LHCN-M2 (cell line): ENCODE measurements at places on chromosomes 1 and 21. TPM values are rescaled to one million over a fixed set of nuclear protein-coding genes. Genes with fewer than 3 reads are reported as not detected.

DNA sequence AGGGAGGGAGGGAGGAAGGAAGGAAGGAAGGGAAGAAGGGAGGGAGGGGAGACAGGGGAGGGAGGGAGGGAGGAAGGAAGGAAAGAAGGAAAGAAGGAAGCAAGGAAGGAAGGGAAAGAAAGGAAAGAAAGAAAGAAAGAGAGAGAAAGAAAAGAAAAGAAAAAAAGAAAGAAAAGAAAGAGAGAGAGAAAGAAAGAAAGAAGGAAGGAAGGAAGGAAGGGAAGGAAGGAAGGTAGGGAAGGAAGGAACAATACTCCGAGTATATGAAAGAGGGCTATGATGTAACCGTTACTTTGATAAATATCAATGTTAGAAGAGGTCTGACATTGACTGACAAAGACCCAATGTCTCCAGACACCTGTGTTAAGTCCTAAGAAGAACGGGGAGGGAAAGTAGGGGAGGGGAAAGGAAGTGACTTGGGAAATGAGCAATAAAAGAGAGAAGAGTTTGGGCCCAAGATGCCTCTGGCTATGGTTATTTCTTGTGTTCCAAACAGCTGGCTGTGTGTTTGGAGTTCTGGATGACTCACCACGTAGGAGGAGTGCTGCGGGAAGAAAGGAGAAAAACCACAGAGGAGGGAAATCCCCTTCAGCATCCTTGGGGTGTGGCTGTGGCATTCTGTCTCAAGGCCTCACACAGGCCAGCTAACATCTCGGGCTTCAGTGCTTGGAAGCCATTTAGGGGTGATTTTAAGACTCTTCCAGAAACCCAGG is 37.0 kb upstream of the RXRG start:
- peak; percentile 84 for DNase-seq

DNA sequence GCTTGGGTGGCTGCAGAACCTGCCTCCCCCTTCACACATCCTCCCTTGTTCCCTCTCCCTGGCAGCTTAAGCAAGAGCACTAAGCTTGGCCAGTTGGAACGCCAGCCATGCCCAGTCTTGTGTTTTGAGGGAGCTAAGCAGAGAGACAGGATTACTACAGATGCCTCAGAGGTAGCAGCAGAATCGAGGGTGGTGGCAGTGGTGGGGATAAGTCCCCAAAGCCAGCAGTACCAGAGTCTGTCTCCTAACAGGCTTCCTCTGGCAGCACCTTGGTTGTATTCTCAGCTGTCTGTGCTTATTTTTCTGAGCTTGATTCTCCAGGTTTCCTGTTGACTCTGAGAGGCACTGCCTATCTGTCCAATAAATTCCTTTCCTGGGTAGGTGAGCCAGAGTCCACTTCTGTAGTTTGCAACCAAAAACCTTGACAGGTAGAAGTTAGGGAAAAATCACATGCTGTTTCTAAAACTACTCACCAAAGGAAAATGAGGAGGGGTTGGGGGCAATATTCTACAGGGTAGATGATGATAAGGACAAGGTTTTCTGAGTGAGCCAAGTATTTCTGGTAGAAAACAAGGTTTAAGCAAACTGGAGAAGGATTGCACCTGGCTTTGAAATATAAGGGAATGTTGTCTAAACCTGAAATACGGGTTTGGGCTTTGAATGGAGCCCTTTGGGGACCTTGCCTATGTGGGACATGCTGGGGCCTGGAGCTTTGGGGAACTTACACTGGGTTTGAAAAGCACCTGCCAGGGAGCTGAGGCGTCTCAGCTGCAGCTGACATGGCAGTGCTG is 100.8 kb downstream of the PBX1 start:
- DNase-seq, result no peak

DNA sequence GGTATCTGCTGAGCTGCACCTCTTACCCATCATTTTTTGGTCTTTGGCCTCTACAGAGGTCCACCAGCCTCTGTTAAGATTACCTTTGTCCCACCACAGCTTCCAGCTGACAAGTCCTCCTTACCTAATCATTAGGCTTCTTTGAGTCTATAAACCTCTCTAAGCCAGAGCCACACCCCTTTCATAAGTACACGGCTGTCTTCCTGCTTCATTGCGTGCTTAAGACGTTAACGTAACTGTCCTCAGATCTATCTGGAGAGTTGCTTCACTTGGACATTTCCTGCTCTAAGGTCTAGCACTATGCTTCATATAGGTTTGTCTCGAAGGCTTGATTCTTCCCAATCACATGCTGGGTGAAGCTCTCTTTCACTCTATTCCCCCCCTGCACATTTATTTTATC is 71.0 kb upstream of the CACHD1 start:
- DNase-seq, result no peak

GRCh38 chr1:35574125-35574654 is 1.1 kb downstream of the TFAP2E start:
- DNase-seq, result no peak

GRCh38 chr1:172146141-172146850 is 274.2 kb upstream of the C1orf105 start:
- peak; percentile 31 for DNase-seq

DNA sequence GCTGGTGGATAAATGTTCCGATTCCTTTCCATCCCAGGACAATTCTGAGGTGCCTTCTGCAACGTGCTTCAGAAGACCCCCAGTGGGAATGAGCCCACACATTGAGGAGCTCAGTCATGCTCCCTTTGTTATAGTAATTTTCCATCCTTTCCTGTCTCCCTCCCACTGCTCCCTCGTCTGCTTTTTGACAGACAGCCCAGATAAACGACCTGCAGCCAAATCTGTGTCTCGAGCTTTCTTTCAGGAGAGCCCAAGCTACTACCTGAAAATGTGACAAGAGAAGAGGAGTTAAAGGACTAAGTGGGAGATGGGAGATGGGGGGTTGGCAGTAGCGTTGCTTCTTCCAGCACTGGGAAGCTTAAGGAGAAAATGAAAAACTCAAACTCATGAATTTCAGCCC is 65.9 kb upstream of the LRRN2 start:
- no peak for DNase-seq

DNA sequence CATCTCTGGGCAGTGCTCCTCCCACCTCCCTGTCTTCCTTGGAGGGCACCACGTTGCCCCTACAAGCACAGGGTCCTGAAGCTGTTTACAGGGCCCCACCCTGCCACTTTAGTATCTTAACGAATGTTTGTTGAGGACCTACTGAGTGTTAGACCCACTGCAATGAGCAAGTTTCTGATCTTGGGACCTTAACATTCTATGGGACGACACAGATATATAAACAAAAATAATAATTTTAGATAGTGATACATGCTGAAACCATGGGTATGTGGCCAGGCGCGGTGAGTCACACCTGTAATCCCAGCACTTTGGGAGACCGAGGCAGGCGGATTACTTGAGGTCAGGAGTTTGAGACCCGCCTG is 10.1 kb downstream of the ENTREP3 start:
- no peak for DNase-seq

DNA sequence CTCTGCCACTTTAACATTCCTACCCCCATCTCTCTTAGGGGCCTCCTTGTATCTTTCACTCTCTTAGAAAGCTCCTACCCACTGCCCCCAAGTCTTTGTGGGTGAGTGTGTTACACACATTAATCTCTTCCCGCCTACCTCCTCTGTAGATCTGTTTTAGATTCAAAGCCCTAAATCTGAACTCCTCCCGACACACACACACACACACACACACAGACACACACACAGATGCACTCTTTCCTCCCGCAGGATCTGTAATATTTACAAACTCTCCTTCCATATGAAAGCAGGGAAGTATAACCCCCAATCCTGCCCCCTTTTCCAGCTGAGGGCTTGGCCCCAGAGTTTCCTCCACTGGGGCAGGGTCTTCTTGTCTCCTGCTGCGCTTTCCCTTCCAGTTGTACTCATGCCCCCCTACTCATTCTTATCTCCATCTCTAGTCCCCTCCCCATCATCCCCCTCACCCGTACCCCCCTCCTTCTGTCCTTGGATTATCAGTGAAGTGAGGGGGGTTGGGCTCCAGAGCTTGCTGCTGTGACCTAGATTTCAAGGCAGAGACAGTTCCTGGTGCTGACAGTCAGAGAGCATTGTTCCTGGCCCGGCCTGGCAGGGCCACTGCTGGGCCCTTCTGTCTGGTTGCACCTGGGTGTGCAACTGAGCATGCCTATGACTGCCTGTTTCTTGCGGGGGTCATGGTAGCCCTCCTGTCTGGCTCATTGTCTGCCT is 4.3 kb downstream of the PEA15 start:
- no peak for DNase-seq

GRCh38 chr1:208074353-208074752 is 163.4 kb upstream of the CD34 start:
- no peak for DNase-seq

DNA sequence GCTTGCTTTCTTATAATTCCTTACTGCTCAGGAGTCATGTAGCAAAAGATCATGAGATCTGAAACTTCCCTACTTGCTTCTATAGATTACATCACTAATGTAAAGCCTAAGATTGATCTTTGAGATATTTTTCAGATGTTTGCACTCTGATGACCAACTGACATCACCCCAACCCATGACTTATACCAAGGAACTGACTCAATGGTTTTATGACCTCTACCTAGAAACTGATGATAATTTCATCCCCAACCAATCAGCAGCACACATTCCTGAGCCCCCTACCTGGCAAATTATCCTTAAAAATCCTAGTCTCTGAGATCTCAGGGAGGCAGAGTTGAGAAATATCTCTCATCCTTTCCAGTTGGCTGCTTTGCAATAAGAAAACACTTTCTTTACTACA is 122.3 kb upstream of the CAMK1G start:
- DNase-seq, result no peak

- DNase-seq, result no peak
Observed at GRCh38 chr1:7121622-7121988, 336.4 kb downstream of the CAMTA1 start.

DNA sequence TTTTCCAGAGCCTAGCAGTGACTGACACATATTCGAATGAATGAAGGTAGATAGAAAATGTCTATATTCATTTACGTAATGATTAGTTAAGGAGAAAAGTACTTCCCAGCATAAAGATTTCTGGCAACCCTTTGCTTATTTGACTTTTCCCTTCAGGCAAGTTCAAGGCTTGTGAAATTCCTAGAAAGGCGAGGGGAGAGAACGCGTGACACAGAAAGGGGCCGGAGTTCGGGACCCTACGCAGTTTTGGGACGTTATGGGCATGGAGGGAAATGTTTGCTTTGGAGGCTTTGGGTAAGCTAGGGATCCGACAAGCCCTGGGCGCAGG is 472 bp upstream of the USP25 start:
- no peak for DNase-seq

- no peak for DNase-seq
Observed at GRCh38 chr1:16922885-16923431, 1.2 kb downstream of the CROCC start.

DNA sequence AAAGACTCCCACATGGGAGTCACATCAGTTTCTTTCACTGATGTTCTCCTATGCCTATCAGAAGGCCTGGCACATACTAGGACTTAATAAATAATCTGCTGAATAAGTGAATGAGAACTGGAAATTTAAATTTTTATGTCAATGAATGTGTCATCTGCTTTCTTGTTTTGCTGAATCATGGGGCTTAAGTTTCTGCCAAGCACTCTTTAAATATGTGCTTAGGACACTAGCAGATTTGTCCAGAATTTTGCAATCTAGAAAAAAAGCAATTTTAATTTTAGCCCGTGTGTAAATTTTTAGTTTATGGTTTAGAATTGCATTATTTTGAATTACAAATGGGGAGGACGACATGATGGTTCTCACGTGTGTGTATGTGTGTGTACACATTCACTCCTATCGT is 803.1 kb downstream of the USP25 start:
- DNase-seq, result peak; percentile 55

- DNase-seq, result no peak
Observed at GRCh38 chr1:116819081-116819480, 64.9 kb downstream of the CD2 start.

- DNase-seq, result no peak
Observed at GRCh38 chr1:60547821-60548220, 474.3 kb upstream of the C1orf87 start.

DNA sequence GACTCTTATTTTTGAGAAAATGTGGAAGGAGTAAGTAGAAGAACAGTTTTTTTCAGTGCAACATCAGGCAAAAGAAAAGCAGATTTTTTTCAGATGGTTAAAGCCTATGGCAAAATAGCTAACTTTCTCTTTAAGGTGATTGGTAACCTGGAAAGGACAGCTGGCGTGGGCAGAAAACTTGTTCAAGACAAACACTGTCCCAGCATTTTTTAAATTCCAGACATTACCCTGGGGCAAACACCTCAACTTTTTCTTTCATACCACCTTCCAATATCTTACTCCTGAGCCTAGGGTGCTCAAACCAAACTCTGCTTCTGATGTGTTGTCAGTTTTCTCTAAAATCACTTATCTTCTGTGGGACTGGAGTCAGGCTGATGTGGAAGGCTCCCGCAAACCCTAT is 2.7 kb upstream of the LEPR start:
- no peak for DNase-seq

- DNase-seq, result peak; percentile 87
Observed at GRCh38 chr21:45643021-45643980, at the start of gene PCBP3. Gene PCBP3 (plus strand): TSS chr21:45643725. CDS start chr21:45850086, 206,361 bp downstream.

- no peak for DNase-seq
Observed at GRCh38 chr1:226529891-226530290, 18.7 kb upstream of the STUM start.

The RAD54L gene
- total RNA-seq, result 14.7 and 16.6 TPM in 2 replicates

The FLG2 gene
- not detected in 2 replicates for total RNA-seq

The S100A5 gene
- total RNA-seq, result 1.3 TPM in 1 of 2 replicates, not detected in the other

The PTAFR gene
- total RNA-seq, result under 0.01 TPM in 1 of 2 replicates, not detected in the other

The LDLRAD1 gene
- not detected in 2 replicates for total RNA-seq

The PRXL2B gene
- total RNA-seq, result 39.6 and 40.7 TPM in 2 replicates

The ALG14 gene
- 1.5 and 2.7 TPM in 2 replicates for total RNA-seq

The RXRG gene
- not detected in 2 replicates for total RNA-seq

The RUNX3 gene
- total RNA-seq, result not detected in 2 replicates

The DAB1 gene
- total RNA-seq, result not detected in 2 replicates

The CAMSAP2 gene
- 30.8 and 35.2 TPM in 2 replicates for total RNA-seq
